ENCODE measurements at places on chromosomes 6 and 20. TPM values are rescaled to one million over a fixed set of nuclear protein-coding genes. Genes with fewer than 3 reads are reported as not detected.

Gene SLC16A10
- not detected for total RNA-seq

Gene CRISP2
- not detected for total RNA-seq

Gene STMND1
- total RNA-seq = not detected

- peaks cover 17% of the 10 kb centered on the region for H3K4me1 ChIP-seq
- no peak overlapping the region for H3K27ac ChIP-seq
- no peak overlapping the region for H3K4me3 ChIP-seq
- no peak for DNase-seq
- H3K36me3 ChIP-seq = no peaks in the 10 kb centered on the region
Measured at GRCh38 chr6:113004470-113005270, 657.5 kb downstream of the RFPL4B start.

DNA sequence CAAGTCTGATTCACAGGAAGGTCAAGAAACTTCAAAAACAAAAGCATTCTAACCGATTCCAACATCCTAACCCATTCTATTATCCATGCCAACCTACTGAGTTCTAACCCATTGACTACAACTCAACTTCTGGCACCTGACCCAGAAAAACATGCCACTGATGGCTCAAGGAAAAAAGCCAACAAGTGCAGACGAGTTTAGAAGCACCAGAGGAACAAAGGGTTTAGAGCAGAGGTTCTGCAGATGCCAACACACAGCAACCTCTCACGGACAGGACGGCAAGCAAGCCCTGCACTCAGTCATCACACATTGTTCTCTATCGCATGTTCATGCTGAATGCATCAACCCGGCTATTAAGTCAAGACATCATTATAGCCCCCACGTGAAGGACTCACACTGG is 25.2 kb upstream of the MC3R start:
- no peaks in the 10 kb centered on the region for H3K27me3 ChIP-seq
- DNase-seq = no peak
- no peaks in the 10 kb centered on the region for H3K4me1 ChIP-seq
- no peaks in the 10 kb centered on the region for H3K36me3 ChIP-seq
- H3K27ac ChIP-seq = no peak overlapping the region

GRCh38 chr6:128290221-128290620 is 230.2 kb downstream of the PTPRK start:
- H3K27me3 ChIP-seq = no peaks in the 10 kb centered on the region
- H3K4me1 ChIP-seq = no peaks in the 10 kb centered on the region
- H3K36me3 ChIP-seq = peaks cover 21% of the 10 kb centered on the region

DNA sequence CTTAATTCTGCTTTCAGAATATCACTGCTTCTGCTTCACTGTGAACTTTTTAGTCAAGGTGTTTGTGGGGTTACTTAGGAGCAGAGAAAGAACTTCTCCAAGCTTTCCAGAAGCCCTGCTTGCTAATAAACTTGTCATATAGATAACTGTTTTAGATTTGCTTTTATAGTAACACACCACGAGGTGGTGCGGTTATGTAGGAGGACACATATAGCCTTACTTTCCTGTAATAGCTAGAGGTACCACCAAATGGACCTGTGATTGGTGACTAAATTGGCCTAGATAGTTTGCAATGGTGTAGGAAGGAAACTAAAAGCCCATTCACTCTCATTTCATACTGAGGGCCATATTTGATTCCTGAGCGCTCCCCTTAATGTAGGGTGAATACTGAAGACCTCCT is 52.3 kb upstream of the BCLAF1 start:
- DNase-seq = peak; percentile 40
- no peak overlapping the region for H3K4me3 ChIP-seq
- no peaks in the 10 kb centered on the region for H3K36me3 ChIP-seq
- H3K27me3 ChIP-seq = peaks cover 9% of the 10 kb centered on the region
- H3K27ac ChIP-seq = no peak overlapping the region

DNA sequence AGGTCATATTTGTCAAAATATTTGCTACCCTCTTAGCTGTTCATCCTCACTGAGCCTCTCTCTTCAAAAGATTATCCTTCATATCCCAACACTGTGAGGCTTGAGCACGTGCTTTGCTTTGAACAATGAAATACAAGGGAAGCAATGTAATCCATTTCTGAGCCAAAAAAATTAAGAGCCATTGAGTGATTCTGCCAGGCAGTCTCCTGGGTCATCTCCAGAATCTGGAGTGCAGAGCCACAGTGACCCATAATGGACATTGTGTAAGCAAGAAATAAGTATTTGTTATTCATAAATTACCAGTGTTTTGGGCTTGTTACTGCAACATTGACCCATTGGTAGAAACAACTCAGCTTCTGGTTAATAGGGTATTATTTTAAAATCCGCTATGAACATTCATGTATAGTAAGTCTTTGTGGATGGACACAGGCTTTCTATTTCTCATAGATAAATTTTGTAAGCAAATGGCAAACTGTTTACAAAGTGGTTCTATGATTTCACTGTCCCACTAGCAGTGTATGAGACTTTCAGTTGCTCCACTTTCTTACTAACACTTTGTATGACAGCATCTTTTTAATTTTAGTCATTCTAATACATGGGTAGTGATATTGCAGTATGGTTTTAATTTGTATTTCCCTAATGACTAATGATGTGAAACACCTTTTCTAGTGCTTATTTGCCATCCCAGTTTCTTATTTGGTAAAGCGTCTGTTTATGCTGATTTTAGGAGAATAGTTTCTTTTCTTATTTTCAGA is 358.2 kb downstream of the PLCB1 start:
- H3K36me3 ChIP-seq = no peaks in the 10 kb centered on the region
- no peak overlapping the region for H3K4me3 ChIP-seq
- no peak for DNase-seq
- H3K27ac ChIP-seq = no peak overlapping the region

- 0 out of 2 replicates have a peak, but pooled peaks cover 5% of the 10 kb centered on the region for H3K36me3 ChIP-seq
- H3K4me3 ChIP-seq = no peak overlapping the region
- DNase-seq = no peak
- H3K27me3 ChIP-seq = no peaks in the 10 kb centered on the region
- H3K27ac ChIP-seq = no peak overlapping the region
Measured at GRCh38 chr6:25482996-25483395, 169.0 kb upstream of the SCGN start.
